ENCODE measurements at places on chromosomes 1 and 21.

DNA sequence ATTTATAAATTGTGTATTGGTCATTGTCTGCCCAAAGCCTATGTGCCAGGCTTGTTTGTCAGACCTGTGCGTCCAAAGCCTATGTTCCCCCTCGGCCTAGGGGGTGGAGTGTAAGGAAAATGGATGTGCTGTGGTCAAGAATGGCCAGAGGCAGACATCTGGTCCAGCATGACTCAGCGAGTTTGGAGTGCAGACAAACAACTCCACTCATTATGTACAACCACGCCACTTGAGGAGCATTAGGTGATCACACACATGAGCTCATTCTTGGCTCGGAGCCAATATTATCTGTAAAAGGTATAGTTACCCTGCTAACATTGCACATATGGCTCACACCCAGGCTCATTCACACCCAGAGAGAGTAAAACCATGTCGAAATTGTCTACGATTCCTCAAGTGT lies 1047.6 kb upstream of the ADGRL4 start:
- no peak for DNase-seq

- DNase-seq = no peak
Measured at GRCh38 chr1:61055110-61055614, 27.2 kb upstream of the NFIA start.

- no peak for DNase-seq
Measured at GRCh38 chr21:29523646-29524045, 224.9 kb downstream of the BACH1 start.

DNA sequence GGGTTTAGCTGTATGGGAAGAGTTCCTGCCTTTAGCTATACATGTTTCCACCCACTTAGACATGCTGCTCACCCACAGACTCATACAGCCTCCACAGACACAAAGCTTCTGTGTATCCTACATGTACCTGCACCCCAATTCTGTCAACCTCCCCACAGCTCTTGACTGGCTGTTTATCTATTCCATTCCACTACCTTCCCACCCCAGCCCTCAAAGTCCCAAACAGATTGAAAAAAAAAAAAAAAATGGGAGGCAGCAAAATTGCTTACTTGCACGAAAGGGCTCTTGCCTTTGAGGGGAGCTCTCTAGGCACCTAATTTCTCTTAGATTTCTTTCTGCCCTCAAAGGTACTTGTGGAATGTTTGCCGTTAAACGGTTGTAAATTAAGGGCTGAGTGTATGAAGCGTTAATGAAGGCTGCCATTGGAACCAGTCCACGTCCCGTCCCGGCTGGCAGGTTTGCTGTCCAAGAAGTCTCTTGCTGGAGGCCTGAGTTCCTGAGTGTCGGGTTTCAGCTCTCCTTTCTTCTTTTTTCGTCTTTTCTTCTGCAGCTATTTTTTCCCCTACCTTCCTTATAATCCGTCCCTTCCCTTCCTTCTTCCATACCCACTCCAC lies 43.6 kb downstream of the PBX1 start:
- no peak for DNase-seq

- DNase-seq = no peak
Measured at GRCh38 chr1:230099465-230099864, 32.4 kb downstream of the GALNT2 start.

GRCh38 chr1:26910343-26911160 lies 3.2 kb downstream of the NR0B2 start:
- DNase-seq = no peak

GRCh38 chr1:106620521-106620954 lies 435.9 kb upstream of the PRMT6 start:
- no peak for DNase-seq
